ENCODE measurements at places on chromosomes 16 and 17.

DNA sequence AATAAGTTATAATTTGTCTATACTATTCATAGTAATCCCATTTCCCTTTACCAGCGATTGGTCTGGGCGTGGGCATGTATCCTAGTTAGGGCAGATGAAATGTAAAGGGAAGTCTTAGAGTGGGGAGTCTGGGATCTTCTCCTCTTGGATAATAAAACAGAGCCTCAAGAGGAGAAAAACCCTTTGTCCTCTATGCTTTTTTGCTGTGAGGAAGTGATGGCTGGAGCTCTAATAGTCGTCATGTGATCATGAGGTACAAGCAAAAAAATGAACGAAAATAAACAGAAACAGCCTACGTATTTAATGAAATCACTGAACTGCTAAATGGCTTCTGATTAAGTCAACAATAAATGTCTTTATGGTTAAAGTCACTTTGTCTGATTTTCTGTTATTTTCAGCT lies 26.8 kb downstream of the EFCAB5 start:
- DNase-seq = no peak

DNA sequence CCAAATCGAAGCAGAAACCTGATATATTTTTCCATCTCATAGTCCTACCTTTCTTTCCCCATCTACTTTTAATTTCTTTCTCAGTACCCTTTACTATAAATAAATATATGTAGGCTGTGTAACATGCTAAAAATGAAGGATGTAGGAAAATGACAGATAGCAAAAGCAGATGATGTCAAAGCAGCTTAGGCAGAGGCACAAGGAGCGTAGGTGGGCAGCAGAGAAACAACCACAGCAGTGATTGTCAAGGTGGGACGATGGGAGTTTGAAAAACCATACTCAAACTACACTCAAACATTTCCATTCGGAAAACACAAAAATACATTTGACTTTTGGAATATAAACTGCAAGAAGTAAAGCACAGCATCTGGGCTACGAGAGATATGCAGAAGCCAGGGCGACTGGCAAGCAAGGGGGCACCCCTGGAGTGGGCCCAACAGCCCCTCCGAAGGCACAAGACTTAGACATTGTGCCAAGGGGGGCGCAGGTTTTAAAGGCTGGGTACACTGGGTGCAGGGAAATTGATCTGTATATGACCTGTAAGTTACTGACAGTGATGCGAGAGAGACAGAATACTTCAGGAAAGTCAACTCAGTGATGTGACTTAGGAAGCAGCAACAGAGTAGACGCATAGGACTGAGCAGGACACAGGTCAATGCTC lies 31.1 kb downstream of the SNN start:
- DNase-seq = no peak

DNA sequence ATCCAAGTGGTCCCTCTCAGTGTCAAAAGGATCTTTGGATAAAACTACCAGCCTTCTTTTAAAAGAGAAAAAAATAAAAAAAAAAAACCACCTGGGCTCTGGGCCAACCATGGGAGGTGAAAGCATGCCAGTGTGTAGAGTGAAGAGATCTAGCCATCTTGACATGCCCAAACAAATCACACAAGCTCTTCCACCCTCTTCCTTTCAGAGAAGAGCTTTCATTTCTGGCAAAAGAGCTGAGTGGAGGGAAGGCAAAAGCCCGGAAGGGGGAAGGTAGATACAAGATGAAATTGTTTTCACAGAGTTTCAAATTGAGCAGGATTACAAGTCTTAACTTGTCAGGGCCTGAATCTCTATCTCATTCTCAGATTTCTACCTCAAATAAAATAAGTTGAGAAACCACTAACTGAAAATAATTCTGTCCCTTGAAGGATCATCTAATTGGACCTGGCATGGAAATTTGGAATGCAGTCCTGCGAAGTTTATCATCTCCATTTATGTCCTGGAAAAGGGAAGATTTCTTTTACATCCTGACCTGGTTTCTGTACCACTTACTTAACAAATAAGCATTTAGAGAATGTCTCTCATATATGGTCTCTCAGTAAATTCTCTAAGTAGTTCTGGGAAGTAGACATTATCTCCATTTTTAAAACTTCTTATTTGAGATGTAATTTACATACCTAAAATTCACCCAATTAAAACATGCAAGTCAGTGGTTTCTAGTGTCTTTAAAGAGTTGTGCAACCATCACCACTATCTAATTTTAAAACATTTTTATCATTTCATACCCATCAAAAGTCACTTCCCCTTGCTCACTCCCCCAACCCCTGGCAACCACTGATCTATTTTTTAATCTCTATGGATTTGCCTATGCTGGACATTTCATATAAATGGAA lies 93.7 kb downstream of the TANGO6 start:
- no peak for DNase-seq

- DNase-seq = no peak
Measured at GRCh38 chr16:23288209-23288608, 13.9 kb upstream of the SCNN1B start.

GRCh38 chr17:34533806-34534527 lies 45.4 kb upstream of the TMEM132E start:
- DNase-seq = no peak

GRCh38 chr17:57774872-57775271 lies 29.8 kb upstream of the CCDC182 start:
- DNase-seq = no peak

DNA sequence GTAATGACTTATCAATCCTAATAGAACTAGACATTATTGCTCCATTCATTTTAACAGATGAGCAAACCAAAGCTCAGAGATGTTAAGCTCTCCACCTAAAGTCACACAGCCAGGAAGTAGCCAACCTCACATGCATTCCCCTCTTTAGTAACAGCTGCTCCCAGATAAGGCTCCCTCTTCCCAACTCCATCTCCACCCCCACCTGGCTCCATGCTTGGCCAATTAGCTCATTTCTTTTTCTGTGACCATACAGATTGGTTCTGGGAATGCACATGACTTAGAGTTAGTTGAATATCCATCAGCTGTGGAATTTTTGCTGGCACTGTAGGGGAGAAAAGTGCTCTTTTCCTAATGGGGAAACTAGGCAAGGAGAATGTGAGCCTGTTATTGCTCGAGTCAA lies 13.0 kb downstream of the CBLN1 start:
- DNase-seq = no peak

- no peak for DNase-seq
Measured at GRCh38 chr16:31429314-31429713, 1.2 kb upstream of the COX6A2 start.

GRCh38 chr17:16521070-16521727 lies 29.2 kb upstream of the LRRC75A start:
- peak; percentile 58 for DNase-seq

GRCh38 chr17:79269620-79270019 lies 195.0 kb downstream of the ENGASE start:
- no peak for DNase-seq

DNA sequence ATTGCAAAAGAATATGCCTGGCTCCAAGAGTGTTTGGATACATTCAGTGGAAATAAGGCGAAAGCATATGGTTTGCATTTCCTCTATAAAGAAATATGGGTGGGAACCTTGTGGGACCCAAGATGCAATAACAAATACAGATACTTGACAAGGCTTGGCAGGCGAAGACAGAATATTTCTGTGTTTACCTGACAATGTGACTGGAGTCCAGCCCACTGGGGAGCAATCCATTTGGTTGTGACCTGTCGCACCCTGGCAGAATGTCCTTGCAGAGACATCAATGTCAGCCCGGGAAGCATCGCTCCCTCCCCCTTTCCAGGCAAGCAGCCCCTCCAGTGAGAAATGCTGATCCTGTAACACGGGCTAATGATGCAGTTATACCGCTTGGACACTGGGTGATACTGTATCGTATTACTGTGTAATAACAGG lies 296.6 kb downstream of the MAF start:
- DNase-seq = no peak

DNA sequence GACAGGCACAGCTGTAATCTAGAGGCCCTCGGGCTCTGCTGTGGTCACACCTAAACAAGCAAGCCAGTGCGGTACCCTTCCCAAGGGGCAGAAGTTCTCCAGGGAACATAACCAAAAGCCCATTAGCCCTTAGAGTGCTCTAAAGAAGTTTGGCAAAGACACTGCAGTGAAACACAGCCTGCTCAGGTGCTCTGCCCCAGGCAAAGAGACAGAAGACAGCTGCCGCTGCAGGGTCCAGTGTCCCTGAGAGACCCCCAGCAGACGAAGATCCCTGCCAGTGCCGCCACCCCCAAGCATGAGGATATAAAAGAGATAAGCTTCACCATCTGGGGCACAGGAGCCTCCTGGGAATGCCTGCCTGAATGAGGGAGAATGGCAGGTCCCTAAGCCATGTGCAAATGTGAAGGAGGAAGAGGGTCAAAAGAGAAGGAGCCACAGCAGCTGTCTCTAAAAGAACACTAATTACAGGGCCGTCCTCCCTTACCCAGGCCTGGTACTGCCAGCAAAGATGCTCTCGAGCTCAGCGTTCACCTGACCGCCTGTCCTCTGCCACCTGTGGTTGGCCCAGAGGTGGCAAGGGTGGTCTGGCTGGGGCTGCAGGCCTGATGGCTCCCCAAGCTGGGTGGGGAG lies 29.7 kb downstream of the CUEDC1 start:
- no peak for DNase-seq

GRCh38 chr16:51236583-51236982 lies 85.5 kb upstream of the SALL1 start:
- no peak for DNase-seq

DNA sequence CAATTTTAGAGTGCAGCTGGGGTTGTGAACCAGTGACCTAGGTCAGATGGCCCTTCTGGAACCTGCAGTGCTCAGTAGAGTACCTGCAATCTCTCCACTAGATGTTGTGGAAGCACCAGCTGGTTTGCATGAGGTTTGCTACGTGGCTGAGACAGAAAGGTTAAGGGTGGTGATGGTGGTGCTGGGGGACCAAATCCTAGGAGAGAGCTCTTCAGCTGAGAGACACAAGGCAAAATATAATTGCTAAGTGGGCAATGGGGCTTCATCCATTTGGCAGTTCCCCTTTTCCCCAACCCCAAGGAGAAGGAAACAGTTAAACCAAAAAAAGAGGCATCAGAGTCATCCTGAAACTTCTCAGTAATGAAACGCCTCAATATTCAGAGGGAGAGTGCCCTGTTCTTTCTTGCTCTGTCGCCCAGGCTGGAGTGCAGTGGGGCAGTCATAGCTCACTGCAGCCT lies 13.9 kb downstream of the ITPRIPL2 start:
- DNase-seq = no peak

- no peak for DNase-seq
Measured at GRCh38 chr16:85348911-85349334, 236.7 kb upstream of the CIBAR2 start.

DNA sequence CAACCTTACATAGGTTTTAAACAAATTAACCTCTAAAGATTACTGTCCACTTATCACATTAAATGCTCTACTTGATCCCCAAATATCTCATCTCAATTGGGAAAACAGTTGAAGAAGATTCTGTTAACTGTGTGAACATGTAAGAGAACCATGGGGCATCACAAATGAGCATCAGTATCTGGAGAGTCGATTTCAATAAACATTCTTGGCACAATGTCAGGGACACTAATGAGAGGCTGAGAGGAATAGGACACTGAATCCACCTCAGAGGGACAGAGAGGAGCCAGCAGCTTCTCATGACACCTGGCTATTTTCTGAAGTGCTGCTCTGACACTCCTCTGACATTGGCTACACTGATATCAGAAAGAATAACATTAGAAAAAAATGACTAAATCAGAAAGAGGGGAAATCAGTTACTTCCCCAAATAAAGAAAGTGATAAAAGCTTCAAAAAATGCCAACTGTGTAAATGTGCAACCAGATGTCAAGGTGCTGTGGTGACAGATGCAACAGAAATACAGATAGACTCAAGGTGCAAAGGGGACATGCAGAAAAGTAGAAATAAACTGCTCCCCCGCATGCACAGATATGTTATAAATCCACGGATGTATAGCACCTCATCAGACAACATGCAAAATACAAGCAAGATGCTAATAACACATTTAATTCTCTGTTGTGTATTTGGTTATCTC lies 67.4 kb downstream of the SNX11 start:
- no peak for DNase-seq

GRCh38 chr17:39852239-39852638 lies 11.9 kb downstream of the IKZF3 start:
- DNase-seq = no peak

DNA sequence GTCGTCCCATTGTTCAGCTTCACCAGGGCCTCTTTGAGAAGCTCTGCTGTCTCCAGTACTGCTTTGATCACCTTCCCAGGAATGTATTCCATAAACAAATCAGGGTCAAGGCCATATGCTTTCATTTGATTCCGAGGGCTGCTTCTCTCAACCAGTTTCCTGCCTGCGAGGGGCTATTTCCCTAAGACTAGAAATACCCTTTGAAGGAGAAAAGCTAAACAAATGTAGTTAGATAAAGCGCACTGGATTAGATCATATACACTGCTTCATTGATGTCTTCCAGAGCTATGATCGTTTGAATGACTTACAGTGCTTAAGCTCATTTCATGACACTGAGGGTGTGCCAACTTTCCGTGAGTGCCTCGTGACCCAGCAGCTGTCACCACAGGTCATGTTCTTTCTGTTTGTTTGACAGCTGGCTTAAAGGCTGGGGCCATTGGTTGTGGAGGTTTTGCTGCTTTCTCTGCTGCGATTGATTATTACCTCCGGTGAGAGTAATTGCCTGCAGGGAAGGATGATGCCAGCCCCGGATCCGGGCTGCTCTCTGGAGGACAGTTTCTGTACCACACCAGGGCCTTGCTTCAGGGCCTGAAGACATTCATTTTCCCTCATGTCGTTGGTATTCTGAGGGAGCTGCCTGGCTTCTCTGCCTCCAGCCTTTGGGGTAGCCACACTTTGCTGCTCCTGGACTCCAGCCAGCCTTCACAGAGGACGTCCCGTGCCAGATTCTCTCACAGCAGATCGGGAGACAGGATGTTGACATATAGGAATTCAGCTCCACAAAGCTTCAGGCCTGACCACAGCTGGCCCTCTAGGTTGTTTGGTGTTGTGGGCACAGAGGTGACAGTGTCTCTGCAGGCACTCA lies 3.9 kb downstream of the TIMM22 start:
- DNase-seq = no peak

DNA sequence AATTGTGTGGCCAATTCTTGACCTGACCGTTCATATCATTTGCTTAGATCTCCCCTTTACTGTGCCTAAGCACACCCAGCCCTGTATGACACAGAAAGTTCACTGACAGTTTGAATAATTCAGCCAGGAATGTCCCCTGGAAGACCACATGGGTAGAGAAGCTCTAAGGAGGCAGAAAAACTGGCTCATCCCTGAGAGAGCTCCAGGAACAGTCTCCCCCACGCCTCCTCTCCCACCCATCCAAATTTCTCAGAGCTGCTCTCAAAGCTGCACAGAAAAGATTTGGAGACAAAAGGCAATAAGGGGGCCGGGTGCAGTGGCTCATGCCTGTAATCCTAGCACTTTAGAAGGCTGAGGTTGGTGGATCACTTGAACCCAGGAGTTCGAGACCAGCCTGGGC lies 11.2 kb downstream of the PRAC1 start:
- no peak for DNase-seq

- DNase-seq = no peak
Measured at GRCh38 chr16:66920299-66920590, 1.6 kb upstream of the CDH16 start.

All from activated gamma-delta T cell treated with Interleukin-2 at 50 U/mL for 16 hours (primary cell).